ENCODE measurements at places on chromosomes 6 and 20.

GRCh38 chr20:19001177-19001576 lies 187.6 kb downstream of the SCP2D1 start:
- no peak for DNase-seq

DNA sequence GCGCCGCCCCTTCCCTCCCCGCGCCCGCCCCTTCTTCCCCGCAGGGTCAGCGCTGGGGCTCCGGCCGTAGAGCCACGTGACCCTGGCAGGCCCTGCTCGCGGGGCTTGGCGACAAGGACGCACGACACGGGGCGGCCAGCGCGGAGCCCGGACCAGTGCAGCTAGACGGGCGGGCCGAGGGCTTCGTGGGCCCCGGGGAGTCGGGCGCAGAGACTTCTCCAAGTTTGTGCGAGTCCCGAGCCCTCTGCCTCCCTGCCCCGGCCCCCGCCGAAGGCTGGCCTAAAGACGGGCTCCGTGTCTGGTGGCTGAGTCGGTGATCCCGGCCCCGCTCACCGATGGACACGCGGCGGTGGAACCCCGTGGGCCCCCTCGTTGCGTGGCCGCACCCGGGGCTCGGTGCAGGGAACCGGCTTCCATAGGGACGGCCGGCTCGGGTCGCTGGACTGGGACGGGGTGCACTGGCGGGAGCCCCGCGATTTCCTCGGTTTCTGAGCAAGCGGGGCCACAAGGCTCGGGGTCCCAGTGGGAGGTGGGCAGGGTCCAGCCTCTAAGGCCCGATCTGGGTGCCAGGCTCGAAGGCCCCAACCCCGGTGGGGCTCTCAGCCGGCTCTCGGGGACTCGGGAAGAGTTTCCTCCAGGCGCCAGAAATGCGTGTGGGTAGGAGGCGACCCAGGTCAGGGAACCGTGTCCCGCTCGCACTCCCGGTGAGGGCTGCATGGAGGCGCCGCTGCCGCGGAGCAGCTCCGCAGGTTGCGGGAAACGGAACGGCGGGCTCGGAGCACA lies 452 bp upstream of the GATA5 start:
- no peak for DNase-seq

GRCh38 chr6:6005051-6006005 lies 1.4 kb downstream of the NRN1 start:
- no peak for DNase-seq

DNA sequence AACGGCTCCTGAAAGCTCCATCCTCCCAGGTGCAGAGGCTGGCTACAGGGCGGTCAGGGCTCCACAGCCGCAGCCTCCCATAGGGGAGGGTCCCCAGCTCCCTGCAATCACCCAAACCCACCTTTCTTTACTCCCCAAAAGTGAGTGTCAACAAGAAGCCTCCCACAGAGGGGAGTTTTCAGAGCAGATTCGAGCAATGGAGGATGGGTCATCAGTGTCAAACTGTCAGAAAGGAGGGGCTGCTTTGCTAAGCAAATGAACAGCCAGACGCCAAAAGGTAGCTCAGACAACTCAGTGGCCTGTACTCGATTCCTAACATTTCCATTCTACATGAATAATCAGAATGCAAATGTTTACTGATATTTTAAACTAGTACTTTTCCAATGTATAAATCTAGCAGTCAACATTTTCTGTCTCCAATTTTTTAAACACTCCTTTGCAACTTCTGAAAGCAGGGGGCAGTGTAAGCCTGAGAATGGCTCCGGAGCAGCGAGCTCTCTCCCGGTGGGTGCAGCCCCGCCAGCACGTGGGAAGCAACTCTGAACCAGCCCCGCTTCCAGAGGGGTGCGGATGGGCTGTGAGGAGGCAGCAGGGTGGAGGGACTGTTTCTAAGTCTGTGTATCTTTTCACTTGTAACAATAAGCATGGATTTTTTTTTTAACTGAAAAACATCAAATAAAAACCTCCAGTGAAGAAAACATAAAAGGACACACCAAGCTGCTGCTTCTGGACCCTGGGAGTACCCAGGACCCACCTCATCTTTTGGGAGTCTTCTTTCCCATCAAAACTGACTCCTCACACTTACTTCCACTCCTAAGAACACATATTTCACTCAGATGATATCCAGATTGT lies 54.9 kb downstream of the TAF4 start:
- DNase-seq = peak; percentile 25

- DNase-seq = no peak
Measured at GRCh38 chr6:14109411-14109826, 8.2 kb upstream of the CD83 start.

DNA sequence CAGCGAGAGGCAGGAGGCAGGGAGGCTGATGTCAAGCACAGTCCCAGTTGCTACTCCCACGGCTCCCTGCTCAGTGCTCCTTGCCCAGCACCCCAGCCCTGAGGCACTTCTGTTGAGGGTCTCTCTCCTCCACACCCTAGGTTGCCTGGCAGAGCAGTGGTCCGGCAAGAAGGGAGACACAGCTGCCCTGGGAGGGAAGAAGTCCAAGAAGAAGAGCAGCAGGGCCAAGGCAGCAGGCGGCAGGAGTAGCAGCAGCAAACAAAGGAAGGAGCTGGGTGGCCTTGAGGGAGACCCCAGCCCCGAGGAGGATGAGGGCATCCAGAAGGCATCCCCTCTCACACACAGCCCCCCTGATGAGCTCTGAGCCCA lies 9.1 kb downstream of the CNPY3 start:
- DNase-seq = no peak

GRCh38 chr20:52142757-52143156 lies 48.8 kb downstream of the ZFP64 start:
- DNase-seq = no peak

- no peak for DNase-seq
Measured at GRCh38 chr20:19211661-19212468, 577 bp upstream of the SLC24A3 start.
